ENCODE measurements at places on chromosomes 13 and 19.

GRCh38 chr13:84684804-84685203 lies 802.5 kb upstream of the SLITRK1 start:
- DNase-seq, result no peak

DNA sequence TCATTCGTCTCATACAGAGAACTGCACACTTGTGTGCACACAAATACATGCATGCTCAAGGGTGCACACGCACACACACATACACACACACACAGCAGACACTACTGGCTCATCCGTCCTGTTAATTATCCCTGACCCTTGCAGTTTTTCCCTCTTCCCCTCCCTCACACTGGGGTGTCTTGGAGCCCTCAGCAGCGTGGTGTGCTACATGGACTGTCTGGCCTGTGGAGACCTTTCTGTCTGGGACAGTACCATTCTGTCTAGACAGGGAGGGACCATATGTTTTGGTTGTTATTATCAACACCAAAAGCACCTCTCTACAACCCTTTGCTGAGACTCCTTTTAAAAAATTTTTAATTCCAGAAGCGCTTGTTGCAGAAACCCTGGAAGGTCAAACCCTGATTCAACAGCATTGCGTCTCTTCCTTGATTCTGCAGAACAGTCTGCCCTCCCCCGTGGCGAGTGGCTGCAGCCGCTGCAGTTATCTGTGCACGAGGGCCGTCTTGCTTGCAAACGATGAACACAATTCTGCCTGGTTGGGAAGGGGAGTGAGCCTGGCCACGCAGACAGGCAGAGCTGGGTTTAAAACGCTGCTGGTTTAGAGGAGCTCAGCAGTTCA lies 374.0 kb downstream of the IRS2 start:
- DNase-seq, result no peak

- DNase-seq, result no peak
Measured at GRCh38 chr13:54433493-54434206, 1405.0 kb downstream of the OLFM4 start.

DNA sequence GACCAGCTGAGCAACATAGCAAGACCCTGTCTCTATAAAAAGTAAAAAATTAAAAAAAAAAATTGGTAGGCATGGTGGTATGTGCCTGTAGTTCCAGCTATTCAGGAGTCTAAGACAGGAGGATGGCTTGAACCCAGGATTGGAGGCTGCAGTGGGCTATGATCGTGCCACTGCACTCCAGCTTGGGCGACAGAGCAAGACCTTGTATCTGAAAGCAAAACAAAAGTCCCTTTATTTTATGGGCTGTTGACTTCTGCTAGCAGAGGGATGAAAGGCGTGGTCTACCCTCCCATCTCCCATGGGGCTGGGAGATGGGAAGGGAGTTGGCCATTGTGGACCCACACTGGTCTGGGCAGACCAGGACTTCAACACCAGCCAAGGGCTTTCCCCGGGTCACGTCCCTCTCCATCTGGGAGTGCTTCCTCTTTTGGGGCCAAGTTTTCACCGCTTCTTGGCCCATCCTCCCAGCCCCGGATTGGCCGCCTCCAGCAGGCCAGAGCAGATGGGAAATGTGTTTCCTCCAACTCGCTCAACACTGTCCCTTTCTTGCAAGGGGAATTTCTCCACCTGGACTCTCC lies 2.2 kb upstream of the TNFSF9 start:
- DNase-seq, result no peak

DNA sequence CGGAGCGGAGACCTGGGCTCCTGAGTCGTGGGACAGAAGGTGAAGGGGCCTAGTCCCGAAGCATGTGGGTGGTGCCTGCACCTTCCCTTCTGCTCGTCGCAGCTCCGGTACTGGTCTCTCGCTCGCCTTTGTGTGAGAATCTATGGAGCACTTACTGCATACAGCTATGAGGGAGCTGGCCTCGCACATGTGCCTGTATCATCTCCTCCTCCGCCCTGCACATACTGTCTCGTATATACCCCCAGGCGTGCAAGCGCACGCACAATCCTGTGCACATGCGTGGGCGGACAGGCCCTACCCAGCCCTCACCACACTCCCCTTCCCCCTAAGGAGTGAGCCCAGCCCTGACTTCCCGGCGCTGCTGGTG lies 8.7 kb downstream of the PIK3R2 start:
- no peak for DNase-seq

DNA sequence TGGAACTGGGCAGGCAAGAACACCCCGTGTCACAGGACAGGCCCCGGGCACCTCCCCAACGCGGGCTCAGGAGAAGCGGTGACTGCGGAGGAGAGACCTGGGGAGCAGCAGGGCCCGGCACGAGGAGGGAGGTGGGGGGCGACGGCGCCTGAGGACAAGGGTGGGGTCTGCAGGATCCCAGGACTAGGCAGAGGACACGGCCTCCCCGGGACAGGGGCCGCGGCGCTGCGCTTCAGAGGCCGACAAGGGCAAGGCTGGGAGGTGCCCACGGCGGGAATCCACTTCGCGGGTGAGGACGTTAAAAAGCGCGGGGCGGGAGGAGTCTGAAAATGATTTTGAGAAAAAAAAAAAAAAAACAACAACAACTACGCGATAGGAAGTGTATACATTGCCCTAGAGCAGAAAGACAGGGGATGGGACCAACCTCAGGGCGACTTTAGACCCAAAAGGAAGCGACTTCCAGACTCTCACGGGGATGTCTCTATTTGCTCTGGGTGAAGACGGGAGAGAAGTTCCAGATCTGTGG lies 44.9 kb downstream of the ZNF611 start:
- peak; percentile 15 for DNase-seq

GRCh38 chr19:47056411-47056810 lies 8.0 kb upstream of the TMEM160 start:
- no peak for DNase-seq

DNA sequence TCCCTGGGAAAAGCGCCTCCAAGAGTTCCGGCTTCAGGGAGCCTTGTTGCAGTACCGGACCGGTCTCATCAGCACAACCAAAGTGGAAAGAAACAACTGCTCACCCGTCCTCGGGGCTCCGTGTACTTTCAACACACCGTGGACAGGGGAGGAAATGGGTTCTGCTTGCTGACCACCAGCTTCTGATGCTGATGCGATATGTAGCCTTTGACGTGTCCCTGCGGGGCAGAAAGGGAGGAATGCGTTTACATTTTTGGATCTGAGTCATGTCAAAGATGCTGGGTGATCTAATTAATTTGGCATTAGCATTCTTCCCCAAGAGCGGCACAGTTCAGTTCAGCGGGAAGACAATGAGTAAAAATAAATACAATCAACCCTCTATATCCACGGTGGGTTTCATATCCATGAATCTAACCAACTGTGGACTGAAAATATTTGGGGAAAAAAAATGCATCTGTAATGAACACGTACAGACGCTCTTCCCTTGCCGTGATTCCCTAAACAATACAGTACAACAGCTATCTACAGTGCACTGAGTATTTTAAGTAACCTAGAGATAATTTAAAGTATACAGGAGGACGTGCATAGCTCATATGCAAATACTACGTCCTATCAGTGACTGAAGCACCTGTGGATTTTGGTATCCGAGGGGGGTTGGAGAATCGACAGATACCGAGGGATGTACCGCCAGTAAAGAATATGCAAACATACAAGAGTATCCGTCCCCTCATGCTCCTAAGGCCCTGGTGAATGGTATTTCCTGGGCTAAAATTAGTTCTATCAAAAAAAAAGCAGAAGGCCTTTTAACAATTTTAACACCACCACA lies 19.8 kb downstream of the PROZ start:
- no peak for DNase-seq

DNA sequence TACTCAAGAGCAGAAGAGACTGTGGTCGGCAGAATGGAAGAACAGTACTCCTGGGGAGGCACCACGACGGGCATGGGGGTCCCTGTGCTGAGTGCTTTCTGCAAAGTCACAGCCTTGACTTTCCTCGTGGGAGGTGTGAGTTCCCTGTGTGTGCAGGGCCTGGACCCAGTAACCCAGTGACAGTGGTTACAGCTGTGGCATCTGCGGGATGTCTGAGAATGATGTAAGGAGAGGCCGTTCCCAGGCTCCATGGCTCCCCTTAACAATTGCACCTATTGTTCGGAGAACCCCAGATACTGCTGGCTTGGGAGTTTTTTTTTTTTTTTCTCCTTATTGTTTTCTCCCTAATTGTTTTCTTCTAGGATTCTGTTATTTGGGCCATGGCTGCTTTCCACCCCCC lies 5.1 kb upstream of the NANOS2 start:
- DNase-seq, result no peak

Measured in activated T-cell treated with anti-CD3 and anti-CD28 coated beads for 48 hours (primary cell).